Dermis microvascular lymphatic vessel endothelial cell (primary cell): ENCODE measurements at places on chromosomes 5 and 9.

GRCh38 chr9:93094658-93095204 lies 1.3 kb upstream of the CARD19 start:
- DNase-seq: no peak

DNA sequence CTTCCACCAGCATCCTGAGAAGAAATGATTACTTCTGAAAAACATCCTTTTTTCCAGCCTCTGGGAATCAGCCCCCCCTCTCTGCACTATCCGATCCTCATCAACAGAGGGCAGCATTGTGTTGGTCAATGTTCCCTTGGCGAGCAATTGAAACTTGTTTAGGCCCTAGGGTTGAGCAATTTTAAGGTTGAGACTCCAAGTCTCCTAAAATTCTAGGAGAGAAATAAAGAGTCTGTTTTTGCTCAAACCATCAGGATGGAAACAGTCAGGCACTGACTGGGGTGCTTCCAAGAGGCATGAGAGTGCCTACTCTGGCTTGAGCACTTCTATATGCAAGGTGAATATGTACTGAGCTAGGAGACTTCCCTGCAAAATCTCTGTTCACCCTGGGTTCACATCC lies 12.4 kb upstream of the CYFIP2 start:
- DNase-seq: peak; percentile 39

DNA sequence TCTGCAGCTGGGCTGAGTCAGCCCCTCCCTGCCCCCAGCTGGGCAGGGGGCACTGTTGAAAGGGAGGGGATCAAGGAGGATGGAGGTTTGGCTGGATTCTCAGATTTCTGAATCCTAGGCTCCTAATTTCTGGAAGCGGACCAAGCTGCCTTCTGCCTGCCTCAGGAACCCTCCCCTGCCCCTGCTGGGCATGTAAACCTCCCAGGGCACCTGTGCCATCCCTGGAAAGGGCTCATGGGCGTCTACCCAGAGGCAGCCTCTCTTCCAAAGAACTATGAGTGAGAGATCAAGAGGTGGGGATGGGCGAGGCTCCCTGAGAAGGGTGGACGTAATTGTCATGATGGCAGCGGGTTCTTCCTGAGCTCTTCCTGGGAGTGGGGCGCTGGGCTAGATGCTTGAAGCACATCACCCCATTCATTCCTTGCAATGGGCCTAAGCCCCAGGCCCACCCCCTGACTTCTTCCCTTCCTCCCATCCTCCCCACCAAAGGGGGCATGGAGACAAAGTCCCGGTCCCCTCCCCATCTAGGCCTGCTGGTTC lies 21.6 kb downstream of the CSF1R start:
- DNase-seq: no peak

DNA sequence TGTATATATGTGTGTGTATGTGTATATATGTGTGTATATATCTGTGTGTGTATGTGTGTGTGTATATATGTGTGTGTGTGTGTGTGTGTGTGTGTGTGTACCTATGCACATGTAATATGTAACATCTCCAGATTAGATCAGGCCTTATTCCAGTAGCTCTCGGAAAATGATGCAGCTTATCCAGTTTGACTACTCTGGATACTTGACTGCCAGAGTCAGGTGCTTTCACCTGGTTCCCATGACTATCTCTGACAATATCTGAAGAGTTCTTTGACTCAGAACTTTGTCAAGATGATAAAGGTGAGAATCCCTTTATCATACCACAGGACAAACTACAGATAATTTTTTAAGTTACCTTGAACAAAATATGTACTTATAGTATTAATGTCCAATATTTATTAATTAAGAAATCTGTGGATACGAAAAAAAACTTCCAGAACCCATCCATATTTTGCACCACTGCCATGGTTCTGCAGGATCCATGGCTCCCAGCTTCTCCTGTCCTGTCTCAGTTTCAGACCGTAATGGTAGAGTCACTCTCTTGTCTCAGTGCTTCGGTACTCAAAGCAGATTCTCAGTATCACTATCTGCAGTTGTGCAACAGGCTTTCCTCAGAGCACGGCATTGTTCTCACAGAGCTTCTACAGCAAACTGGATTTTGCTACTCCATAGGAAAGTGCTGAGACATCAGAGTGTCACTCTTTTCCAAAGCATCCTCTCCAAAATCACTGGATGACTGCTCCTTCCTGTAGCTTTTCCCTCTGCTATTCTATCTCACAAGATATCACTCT lies 164.4 kb upstream of the SLC12A2 start:
- no peak for DNase-seq

DNA sequence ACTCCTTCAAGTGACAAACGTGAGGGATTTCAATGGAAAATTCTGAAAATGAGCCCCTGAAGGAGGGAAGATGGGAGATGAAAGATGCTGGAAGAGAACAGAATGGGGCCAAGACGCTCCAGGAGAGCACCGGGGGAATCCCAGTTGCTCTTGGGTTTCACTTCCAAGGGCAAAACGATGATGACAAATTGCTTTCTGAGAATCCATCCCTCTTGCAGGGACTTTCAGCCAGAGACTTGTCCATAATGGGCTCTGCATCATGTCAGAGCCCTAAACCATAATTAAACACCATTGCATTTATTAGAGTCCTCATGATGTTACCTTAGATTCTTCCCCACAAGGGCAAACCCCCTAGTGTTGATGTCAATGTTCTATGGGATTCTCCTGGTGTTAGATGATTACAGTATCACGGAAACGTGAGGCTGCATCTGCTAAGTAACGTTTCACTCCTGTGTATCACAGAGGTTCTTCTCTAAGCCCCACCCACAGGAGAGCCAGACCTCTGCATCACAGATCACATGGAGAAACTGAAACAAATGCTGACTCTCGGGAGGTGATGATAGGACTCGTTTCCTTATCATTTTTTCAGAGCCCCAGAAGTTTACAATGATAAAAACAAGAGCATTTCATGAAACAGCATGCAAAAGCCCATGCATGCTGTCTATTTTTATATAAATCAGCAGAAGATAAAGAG lies 114.4 kb downstream of the TENT4A start:
- DNase-seq: no peak

DNA sequence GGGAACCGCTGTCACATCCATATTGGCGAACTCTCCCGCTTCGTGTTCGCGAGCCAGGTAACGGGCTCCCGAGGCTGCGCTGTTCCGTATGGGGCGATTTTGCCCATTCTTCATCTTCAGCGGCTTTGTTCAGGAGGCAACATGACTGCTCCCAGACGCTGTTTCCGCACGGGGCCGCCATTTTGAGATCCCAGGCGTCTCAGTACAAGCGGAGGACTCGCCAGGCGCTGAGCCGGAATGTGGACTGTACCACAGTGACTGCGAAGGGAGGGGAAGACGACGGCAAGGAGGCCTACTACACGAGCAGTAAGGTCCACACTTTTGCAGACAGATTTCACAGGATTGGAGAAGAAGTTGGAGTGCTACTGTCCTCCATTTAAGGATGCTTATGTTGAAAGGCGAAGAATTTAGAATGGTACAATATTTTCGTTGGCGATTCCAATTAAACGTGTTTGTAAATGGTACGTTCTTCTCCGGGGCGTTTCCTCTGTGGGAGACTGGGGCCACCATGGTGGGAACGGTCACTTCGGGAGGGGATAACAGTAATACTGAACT lies 41.6 kb upstream of the ZNF300 start:
- DNase-seq: peak; percentile 88

DNA sequence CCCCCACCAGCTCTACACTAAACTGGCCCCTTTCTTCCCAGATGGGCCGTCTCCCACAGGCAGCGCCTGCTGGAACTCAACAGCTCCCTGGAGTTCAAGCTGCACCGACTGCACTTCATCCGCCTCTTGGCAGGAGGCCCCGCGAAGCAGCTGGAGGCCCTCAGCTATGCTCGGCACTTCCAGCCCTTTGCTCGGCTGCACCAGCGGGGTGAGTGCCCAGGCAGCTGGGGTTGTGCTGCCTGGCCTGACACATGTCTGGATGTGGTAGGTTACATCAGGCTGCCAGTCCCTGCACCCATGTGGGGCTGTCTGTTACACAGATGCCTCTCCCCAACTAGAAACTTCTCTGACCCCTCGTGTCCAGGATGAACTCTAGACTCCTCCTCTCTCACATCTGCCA lies 9.8 kb downstream of the NHP2 start:
- no peak for DNase-seq
